Mesenteric fat pad (tissue), 1 donor: ENCODE measurements at places on chromosomes 1 and 21. TPM values are rescaled to one million over a fixed set of nuclear protein-coding genes. Genes with fewer than 3 reads are reported as not detected.

RNF187 gene
- total RNA-seq, result 82.4 TPM

DNA sequence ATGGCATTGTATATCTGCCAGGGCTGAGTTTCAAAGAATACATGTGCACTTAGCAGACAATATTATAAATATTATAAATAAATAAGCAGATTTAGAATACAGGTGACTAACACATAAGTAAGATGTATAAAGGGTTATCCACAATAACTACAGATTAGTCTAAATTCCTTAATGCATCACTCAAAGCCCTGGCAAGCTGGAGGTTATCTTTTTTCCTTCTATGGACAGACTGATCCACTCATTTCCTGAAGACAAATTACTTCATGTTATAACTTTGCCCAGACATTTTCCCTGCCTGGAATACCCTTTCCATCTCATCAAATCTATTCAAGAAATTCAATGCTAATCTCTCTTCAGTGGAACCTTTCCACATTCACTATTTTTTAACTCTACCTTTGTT, 38.8 kb downstream of the LUZP1 start:
- DNase-seq, result no peak

DNA sequence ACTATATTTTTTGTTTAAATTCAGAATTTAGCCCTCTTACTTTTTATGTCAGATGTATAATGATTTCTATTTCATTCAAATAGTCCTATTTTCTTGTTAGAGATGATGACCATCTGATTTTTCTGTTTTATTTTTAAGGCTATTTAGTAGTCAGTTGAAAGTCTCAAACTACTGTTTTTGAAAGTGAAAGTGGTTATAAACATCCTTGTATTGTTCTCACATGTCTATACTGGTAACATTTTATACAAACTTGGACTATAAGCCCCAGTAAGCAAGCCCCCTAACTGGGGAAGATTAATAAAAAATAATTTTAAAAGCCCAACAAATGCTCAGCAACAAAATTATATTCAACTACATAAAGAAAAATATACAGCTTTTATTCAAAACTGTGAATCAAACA, 271.3 kb upstream of the RGS18 start:
- no peak for DNase-seq

GRCh38 chr1:109249654-109250401, 489 bp downstream of the CELSR2 start:
- DNase-seq, result no peak

FALEC gene
- total RNA-seq, result not detected

DNA sequence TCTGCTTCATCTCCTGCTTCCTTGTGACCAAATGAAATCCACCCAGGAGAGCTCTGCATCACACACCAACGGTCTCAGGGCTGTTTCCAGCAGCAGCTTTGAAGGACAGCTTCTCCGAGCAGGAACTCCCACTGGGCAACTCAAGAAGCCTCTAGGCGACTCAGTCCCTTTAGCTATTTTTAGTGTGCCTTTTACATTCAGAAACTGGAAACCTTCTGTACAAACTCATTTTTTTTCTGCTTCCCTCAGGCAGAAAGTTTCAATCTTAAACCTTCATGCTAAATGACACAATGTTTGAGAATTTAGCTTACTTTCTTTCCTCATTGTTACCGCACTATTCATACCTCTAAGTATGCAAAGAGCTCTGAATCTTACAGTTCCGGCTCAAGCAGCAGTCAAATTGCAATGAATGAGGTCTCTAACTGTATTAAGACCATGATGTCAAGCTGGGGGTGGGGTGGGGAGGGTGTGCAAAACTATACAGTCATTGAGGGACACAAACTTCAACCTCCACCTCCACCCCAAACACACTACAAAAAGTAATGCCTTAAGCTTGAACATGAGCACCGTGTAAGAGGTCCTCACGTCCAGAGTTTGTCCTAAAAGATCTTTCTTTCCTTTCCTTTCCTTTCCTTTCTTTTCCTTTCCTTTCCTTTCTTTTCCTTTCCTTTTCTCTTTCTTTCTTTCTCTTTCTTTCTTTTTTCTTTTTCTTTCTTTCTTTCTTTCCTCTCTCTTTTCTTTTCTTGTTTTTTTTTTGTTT, 16.4 kb upstream of the TARBP1 start:
- DNase-seq, result no peak

DNA sequence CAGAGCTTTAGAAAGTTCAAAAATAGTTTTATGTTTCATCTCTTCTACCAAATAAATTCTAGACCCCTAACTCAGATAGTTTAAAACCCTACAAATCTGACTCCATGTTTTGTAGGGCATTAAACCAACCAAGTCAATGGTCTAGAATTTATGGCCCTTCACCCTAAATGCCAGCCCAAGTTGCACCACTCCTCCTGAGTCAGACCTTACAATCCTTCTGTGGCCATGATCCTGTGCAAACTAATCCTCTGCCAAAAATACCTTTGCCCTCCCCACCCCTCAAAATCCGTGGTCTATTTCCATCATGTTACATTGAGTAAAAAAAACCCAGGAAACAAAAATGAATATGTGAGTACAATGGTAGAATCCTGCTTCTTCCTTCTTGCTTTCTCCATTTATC, 179.3 kb downstream of the NR5A2 start:
- no peak for DNase-seq

CTSE gene
- 0.35 TPM for total RNA-seq

GRCh38 chr1:1122981-1123480, 7.1 kb upstream of the C1orf159 start:
- no peak for DNase-seq

- DNase-seq, result no peak
Measured at GRCh38 chr1:57269630-57270225, 154.1 kb downstream of the DAB1 start.

- no peak for DNase-seq
Measured at GRCh38 chr1:35923791-35924221, 7.1 kb upstream of the AGO3 start.

DNA sequence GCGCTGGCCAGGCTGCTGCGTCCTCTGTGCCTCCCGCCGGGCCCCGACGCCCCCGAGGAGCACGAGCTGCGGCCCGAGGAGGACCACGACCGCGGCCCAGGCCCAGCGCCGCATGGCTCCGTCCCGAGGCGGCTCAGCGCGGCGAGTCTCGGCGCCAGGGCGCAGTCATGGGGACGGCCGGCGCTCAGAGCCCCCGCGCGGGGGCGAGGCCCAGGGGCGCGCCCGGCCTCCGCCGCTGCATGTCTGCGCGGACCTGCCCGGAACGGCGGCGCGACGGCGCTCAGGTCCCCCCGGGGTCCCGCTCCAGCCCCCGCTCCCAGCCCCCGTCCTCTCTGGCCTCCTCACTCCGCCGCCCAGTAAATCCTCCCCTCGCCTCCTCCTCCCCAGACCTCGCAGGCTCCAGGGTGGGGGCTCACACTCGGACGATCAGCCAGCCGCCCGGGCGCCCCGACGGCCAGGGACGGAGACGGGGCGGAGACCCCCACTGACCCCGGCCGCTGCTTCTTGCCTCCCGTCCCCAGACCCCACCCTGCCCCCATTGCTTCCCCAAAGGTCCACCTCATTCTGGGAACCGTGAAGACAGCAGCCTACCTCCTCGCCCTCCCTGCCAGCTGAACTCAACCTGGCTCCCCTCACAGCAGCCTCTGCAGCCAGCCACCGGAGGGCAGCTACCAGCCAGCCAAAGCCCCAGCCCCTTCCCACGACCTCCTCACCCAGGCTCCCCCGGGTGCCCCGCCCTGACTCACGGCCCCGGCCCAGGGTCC, at the start of gene C1QTNF12:
Gene C1QTNF12, minus strand, starts transcription at position 146 of the 764 bp plus-strand sequence. Its CDS starts 32 bp downstream, at position 114.
- DNase-seq, result no peak

DNA sequence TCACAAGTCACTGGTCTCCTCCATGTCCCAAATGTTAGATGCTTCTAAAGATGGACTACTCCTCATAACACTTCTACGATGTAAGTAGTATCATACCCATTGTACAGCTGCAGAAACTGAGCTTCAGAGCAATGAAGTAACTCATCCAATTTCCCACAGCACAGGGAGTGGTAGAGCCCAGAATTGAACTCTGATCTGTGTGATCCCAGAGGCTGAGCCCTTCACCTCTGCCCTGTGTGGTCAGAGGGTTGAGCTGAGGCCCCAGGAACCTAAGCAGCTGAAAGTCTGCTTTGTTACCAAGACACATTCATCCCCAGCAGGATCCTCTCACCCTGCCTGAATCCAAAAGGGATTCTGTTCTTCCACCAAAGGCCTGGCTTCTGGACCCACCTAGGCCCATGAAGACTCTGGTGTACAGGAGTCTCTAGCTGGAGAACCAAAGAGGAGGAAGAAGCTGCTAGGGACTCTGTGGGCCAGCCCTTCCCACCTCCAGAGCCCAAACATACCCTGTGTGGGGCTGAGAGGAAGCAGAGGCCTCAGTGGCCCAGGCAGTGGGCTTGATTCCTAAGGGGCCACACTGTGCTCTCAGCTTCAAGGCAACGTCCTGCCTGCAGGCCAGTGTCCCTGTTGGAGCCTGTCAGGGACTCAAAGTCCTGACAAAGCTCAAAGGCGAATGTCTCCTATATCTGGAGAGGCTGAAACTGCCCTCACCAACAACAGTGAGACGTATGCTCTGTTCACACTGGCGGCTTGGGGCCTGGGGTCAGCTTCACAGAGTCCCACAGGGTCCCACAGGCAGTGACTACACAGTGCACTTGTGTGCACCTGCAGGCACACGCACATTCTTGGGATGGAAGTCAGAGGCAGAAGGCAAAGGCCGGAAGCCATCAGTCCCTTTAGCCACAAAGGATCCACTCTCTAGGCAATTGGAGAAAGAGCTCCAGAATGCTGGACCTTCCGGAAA, 40.4 kb upstream of the SLC30A1 start:
- no peak for DNase-seq

DNA sequence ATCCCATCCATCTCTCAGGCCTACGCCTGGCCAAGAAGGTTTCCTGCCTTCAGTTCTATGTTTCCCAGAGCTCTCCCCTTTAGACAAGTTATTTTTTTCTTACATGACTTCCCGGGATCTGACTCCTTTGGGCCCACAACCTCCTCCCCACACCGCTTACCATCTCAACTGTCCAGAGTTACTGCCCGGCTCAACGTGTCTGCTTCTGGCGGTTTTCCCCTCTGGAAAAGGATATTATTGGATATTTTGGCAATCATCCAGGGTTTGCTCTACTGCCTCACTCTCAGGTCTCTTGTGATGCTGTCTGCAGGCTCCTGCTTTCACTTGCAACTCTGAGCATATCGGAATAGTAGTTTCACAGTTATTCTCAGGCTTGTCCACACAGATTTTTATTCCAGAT, 318.2 kb upstream of the CAMK1G start:
- DNase-seq, result no peak

DNA sequence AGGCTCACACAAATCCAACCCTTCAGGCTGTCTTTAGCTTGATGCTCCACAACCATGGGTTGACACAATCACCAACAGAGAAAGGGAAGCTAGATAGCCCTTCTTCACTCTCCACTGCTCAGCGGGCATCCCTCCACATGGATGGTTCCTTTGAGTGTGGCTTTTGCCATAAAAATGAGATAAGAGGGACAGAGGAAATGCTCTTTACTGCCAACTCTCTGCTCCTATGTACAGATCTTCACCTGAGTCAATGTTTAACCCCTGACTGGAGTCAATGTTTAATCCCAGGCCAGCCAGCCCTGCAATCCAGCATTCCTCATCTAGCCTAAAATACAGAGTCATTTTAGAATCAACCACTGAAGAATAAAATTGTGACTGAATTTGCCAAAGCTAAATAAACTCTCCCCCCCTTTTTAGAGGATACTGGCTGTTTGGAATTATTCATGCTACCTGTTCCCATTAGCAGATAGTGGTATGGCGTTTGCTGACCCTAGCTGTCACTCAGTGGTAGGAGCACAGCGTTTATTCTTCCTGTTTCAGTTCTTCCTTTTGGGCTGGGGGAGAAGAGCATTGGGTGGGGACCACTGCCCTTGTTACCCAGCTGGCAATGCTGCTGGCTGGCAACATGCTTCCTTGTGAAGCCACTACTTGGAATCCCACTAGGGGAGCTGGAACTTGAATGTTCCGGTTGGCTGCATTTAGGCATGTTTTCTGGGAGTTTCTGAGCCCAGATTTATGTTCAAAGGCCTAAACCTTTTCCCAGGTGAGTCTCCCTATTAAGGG, 5.2 kb upstream of the PIGR start:
- no peak for DNase-seq

DNA sequence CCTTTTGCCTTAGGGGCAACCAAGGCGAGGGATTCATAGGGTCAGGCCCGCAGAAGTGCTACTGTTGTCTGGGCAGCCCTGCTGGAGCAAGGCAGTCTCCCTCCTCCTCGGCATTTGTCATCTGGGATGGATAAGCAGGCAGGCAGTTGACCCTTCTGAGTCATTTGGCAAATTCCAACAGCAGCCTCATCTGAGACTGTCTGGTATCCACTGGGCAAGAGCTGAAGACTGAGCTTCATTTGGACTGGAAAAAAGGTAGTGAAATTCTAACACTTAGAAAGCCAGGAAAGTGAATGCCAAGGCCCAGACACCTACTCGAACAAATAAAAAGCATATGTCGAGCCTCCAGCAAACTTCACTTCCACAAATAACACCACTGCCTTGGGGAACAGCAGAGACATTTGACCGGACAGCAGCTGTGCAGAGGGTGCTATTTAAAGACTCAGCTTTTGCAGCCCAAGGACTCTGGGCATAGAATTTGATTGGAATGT, 4.0 kb upstream of the ZBTB40 start:
- DNase-seq, result no peak

ASAP3 gene
- 37.6 TPM for total RNA-seq

ASCL5 gene
- not detected for total RNA-seq

MYBPHL gene
- total RNA-seq, result not detected

DNA sequence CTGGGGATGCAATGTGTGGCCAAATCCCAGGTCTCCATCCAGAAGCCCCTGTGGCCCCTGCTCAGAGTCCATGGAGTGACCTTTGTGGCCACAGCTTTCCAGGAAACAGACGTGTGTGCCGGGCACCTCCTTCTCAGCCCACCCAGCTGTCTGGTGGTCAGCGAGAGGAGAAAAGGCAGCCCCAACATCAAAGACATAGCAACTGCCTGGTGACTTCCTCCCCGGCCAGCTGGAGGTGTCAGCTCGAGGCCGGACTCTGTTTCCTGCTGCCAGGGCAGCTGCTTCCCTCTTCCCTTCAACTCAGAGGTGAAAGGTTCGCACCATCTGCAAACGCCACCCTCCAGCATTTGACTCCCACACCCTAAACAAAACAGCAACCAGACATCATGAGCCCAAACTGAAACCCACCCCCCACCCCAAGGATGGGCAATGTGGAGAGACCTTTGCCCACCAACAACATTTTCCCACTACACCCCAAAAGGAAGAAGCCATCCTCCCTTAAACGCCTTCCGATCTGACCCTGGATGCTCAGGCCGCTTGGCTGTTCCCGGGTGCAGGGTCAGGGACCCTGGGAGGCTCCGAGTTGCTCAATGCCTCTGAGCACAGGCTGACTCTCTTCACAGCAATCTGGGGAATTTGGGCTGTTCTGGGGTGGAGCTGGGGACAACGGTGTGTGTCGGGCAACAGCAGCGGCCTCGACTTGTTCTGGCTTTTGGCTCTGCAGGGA, 162.3 kb downstream of the PSMG1 start:
- DNase-seq, result no peak

- DNase-seq, result no peak
Measured at GRCh38 chr1:228363686-228364067, 43.0 kb downstream of the TRIM11 start.

DNA sequence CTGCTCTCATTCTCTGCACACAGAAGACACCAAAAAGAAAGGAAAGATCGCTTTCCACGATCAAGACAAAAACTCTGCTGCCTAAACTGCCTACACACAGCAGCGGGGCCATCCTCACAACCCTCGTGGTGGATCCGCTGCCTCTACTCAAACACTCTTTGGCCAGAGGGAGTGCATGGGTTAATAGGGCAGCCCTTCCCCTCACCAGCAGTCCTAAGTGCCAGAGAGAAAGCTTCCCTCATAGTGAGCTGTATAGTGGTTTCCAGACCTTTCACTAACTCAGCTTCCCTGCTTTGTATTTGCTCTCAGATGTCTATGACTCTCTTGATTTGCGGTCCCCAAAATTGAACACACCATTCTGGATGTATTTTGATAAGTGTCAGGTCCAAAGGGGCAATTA, 30.9 kb downstream of the GPR161 start:
- DNase-seq, result no peak
